ENCODE measurements at places on chromosomes 4 and X.
A peak's percentile ranks its signal among the peaks of the same experiment; 100 is the strongest.

GRCh38 chr4:153166716-153167501, 37.3 kb upstream of the TRIM2 start:
- no peak for DNase-seq

- no peak for DNase-seq
Observed at GRCh38 chr4:95107635-95108034, 349.9 kb downstream of the BMPR1B start.

GRCh38 chr4:68593112-68593511, 17.0 kb upstream of the UGT2B17 start:
- DNase-seq = no peak

DNA sequence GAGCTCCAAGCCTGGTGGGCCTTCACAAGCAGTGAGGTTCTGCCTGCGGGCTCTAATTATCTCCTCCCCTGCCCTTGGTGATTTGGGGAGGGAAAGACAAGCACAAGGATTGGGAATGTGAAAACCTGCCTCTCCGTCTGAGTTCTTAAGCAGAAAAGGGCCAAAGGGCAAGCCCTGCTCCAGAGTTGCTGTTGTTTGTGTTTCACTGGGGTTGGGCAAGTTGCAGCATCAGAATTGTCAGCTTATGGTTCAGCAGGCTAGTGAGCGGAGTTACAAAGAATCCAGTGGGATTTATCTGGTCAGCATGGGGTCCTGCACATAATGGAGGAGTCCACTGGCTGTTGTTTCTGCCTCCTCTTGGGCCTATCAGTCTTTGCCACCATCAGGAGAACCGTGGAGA, 60.5 kb downstream of the NHS start:
- DNase-seq = peak; percentile 8

DNA sequence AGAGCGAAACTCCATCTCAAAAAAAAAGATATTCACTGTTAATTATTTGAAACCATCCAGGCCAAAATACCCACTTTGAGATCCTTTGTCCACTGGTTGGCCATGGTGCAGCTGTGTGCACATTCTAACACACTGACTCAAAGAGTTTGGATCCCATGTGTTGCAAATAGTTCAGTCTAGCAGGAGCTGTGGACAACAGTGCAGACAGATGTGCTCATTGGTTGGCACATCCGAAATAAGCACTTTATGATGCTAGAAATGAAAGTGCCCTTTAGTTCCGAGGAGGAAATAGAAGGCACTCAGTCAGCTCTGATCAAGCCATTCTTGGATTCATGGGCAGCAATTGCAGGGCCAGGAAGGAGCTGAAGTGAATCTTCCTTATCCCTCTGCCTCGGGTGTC, 63.0 kb upstream of the TMEM150C start:
- no peak for DNase-seq

DNA sequence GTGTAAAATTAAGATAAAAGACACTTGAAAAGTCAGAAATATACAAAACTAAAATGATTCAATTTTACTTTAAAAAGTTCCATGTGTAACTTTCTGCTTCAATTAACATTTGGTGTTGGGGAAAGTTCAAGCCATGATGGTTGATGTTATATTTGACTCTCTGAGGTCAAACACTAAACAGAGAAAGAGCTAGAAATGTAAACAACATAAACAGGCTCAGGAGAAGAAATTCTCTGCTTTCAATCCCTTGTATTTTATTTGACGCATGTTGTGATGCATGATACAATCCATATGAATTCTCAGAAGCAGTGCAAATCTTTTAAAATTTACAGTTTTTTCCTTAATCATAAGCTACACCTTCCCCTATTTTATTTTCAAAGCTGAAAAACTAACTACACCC, 822.4 kb downstream of the PCDH18 start:
- no peak for DNase-seq

DNA sequence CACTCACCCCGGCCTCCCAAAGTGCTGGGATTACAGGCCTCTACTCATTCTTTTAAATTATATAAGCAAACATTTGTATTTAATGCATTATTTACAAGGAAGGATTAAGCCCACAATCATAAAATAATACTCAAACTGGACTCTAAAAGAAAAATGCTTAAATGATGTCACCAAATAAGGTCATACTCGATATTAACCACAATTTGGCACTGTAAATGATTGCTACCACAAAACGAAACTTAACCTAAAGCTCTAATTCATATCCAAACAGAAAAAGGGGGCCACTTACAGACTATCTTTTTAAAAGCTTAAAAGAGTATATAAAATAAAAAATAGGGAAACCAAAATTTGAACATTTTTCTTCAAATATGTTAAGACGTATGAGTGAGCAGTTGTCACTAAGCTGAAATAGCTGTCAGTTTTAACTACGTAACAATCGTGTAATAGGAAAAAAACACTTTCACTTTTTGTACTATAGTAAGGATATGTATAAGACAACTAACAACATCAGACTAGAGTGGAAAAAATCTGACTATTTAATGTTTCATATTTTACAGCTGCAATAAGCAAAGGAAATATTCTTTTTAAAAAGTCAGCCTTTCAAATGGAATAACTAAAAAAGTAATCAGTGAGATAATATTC, 108.2 kb upstream of the GPR34 start:
- DNase-seq = no peak
